ENCODE measurements at places on chromosomes 7 and 10. TPM values are rescaled to one million over a fixed set of nuclear protein-coding genes. Genes with fewer than 3 reads are reported as not detected.

HOXA7 gene
- 0.09 TPM for total RNA-seq

TMEM236 gene
- not detected for total RNA-seq

SLC26A4 gene
- total RNA-seq, result 0.22 TPM

RNF32 gene
- 0.18 TPM for total RNA-seq

SLC12A9 gene
- 17.8 TPM for total RNA-seq

NKX1-2 gene
- not detected for total RNA-seq

TMEM213 gene
- total RNA-seq, result not detected

ATOH7 gene
- not detected for total RNA-seq

ZNHIT1 gene
- total RNA-seq, result 141 TPM

SEC31B gene
- 2.2 TPM for total RNA-seq

ATRNL1 gene
- total RNA-seq, result 36.2 TPM

SLC13A1 gene
- total RNA-seq, result 0.09 TPM

GNGT1 gene
- not detected for total RNA-seq

FEZF1 gene
- not detected for total RNA-seq

NAMPT gene
- 61.5 TPM for total RNA-seq

ZNF488 gene
- total RNA-seq, result 1.2 TPM

IFIT3 gene
- 12.9 TPM for total RNA-seq

ASAH2 gene
- total RNA-seq, result 1.9 TPM

BAZ1B gene
- total RNA-seq, result 86.5 TPM

SPDYE2B gene
- total RNA-seq, result not detected

LIPN gene
- total RNA-seq, result not detected

MBL2 gene
- total RNA-seq, result not detected

KLF14 gene
- not detected for total RNA-seq

ATG9B gene
- total RNA-seq, result not detected

FZD1 gene
- 9.9 TPM for total RNA-seq

SBDS gene
- 158 TPM for total RNA-seq

NUPR2 gene
- total RNA-seq, result not detected

FRMD4A gene
- total RNA-seq, result 4.6 TPM

INHBA gene
- 14.3 TPM for total RNA-seq

EEF1AKMT2 gene
- total RNA-seq, result 53.3 TPM

ADCYAP1R1 gene
- total RNA-seq, result not detected

LIPF gene
- not detected for total RNA-seq

MTPN gene
- total RNA-seq, result 91.3 TPM

DNAH11 gene
- total RNA-seq, result 13.1 TPM

HMX3 gene
- 10.8 TPM for total RNA-seq

ADARB2 gene
- total RNA-seq, result not detected

ZNF107 gene
- total RNA-seq, result 2.9 TPM

CPA1 gene
- not detected for total RNA-seq

OGDHL gene
- total RNA-seq, result not detected

TMEM130 gene
- total RNA-seq, result 1.1 TPM
